LNCaP clone FGC (cell line): ENCODE measurements at places on chromosomes 16 and 17.
A peak's percentile ranks its signal among the peaks of the same experiment; 100 is the strongest.

GRCh38 chr16:4601036-4601863 is 13.4 kb downstream of the UBALD1 start:
- no peak for DNase-seq

- peak; percentile 87 for DNase-seq
These were observed 6.0 kb upstream of the LPCAT2 start for GRCh38 chr16:55502801-55503366.

GRCh38 chr16:79618692-79619050 is 18.1 kb upstream of the MAF start:
- DNase-seq = no peak

- DNase-seq = no peak
These were observed 16.5 kb upstream of the EIF1 start for GRCh38 chr17:41672153-41672552.

DNA sequence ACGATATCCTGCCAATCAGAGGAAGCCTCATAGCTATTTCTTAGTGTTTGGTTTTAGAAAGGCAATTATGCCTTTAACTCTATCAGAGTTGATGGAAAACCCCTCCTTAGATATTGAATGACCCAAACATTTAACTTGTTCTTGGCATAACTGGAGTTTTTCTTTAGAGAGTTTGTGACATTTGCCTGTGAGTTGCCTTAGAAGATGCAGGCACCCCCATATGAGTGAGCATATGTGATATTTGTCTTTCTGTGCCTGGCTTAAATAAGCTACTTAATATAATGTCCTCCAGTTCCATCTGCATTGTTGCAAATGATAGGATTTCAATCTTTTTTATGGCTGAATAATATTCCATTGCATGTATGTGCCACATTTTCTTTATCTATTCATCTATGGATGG is 19.6 kb upstream of the B4GALNT2 start:
- DNase-seq = no peak

DNA sequence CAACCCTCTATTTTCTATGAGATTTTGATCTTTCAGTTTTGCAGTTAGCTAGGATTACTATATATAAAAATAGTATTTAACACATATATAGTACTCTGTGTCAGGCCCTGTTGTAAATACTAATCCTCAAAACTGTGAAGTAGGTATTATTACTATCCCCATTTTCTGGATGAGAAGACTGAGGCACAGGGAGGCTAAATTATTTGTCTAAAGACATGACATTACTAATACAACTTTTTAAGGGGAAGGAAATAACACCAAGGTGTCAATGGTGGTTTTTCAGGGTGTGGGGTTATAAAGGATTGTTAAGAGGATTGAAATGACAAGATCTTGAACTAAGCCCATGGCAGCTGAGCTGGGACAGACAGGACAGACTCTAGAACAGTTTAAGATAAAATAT is 4.1 kb upstream of the WSB1 start:
- DNase-seq = no peak

DNA sequence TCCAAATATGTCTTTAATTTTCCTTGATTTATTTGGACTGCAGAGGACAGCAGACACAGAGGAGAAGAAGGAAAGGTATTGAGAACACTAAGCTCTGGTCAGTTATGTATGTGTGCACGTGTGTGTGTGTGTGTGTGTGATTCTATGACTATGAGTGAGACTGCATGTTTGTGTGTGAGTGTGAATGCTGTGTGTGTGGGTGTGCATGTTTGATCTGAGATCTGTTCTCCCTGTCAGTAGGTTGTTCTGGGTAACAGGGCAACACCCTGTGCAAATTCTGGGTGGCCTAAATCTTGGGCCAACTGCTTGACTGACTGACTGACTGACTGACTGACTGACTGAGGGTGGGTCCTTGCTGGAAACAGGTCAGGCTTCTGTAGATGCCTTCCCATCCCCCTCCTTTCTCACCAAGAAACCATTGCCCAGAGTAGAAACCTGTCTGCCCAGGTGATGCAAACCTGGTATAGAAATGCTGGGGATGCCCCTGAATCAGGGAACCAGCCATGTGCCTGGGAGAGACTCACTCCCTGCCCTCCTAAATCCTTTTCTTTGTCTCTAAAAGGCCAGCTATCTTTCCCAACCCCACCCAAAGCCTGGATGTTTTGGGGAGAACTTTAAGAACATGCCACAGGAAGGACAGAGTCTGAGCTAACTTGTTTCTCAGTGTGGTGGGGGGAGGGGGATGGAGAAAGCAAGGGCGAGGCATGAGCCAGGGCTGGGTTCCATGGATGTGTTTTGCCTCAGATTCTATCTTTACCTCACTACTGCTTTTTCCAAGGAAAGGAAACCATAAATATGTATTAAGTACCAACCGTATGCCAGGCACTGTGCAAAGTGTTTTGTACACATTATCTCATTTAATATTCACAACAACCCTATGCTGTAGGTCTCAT is 4.5 kb upstream of the NR1D1 start:
- DNase-seq = no peak

GRCh38 chr17:35416659-35417058 is 15.6 kb downstream of the SLFN12 start:
- DNase-seq = no peak

- DNase-seq = no peak
These were observed 10.6 kb downstream of the CHMP1A start for GRCh38 chr16:89646906-89647305.

DNA sequence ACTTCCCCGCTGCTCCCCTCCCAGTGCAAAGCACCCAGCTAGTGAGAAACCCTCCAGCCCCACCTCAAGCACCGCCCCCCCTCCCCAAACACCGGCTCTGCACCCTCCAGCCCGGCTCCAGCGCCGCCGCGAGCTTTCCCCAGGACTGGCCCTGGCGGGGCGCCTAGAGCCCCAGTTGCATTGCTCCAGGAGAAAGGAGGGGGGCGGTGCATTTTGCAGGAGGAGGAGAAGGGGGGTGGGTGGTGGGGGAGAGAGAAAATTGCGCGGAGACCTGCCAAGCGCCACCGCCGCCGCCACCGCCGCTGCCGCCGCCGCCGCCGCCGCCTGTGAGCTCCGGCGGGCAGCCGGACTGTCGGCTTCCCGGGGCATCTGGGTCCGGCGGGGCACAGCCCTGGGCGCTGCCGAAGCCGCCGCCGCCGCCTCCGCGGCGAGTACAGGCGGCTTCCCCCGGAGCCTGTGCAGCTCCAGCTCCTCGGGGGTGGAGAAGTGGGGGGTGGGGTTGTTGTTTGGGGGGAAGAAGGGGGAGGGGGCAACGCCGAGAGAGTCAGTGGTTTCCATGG is 333 bp upstream of the NOG start:
- no peak for DNase-seq

DNA sequence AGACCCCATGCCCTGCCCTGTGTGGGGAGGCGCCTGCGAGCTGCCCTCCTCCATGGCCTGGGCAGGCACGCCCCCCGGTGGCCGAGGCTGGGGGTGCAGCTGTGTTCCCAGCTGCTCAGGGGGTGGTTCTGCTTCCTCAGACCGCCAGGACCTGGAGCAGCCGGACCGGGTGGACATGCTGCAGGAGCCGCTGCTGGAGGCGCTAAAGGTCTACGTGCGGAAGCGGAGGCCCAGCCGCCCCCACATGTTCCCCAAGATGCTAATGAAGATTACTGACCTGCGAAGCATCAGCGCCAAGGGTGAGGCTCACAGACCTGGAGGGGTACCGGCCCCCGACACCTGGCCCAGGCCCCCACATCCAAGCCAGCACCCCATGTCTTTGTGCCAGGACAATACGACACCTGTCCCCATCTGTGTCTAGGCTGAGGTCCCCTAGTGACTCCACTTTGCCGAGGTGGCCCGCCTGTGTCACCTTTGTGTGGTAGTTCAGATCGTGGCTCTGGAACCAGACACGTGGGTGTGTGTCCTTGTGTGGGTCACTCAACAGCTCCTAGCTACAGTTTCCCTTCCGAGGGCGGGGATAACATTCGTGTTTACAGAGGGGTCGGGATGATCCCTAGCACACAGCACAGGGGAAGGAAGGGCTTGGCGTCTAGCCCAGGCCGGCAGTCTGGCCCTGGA is 9.3 kb downstream of the GJD3 start:
- no peak for DNase-seq

- no peak for DNase-seq
These were observed 3.5 kb upstream of the SALL1 start for GRCh38 chr16:51154271-51155171.

- no peak for DNase-seq
These were observed 59.3 kb upstream of the MRTFB start for GRCh38 chr16:14011846-14012245.

GRCh38 chr17:30477774-30478115 is 537 bp downstream of the GOSR1 start:
- no peak for DNase-seq

GRCh38 chr17:80970044-80970761 is 21.4 kb upstream of the CHMP6 start:
- no peak for DNase-seq

DNA sequence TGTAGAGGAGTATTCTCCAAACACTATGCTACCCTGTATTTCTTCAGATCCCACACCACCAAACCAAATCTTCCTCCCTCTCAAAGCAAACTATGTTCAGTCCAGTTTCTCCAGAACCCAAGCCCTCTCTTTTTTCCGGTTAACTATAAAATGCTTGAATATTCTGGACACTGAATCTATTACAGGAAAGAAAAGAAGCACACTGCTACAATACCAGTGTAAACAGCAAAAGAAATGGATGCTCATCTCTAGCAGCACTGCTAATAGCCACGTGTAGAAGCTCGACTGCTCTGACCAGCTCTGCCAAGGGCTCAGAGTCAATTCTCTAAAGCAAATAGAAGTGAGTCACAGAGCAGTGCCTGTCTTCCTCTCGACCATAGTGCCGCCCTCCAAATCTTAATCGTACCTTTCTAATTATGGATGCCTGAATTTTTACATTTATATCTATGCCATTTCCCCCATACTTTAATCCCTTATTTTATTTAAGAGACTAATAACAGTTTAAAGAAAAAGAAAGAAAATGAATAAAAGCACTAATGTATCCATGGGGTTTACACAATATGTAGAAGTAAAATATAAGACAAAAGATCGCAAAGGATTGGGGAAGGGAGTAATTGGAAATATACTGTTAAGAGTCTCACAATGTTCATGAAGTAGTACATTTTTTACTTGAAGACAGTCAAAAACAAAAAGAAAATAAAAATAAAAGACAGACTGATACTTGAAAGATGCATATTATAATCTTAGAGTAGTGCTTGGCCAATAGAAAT is 154.5 kb downstream of the PARN start:
- peak; percentile 67 for DNase-seq

GRCh38 chr16:16890964-16891363 is 512.0 kb downstream of the NPIPA7 start:
- no peak for DNase-seq

- DNase-seq = no peak
These were observed 496.0 kb downstream of the MAF start for GRCh38 chr16:79104567-79104966.
